ENCODE measurements at places on chromosomes 7 and 10. TPM values are rescaled to one million over a fixed set of nuclear protein-coding genes. Genes with fewer than 3 reads are reported as not detected.

The CUZD1 gene
- total RNA-seq = not detected

The BRAF gene
- 14.2 TPM for total RNA-seq

The AKR1D1 gene
- not detected for total RNA-seq

The ZKSCAN5 gene
- 4.4 TPM for total RNA-seq

The GOLGA7B gene
- 0.11 TPM for total RNA-seq

All from ascending aorta (tissue), 2 donors.